ENCODE measurements at places on chromosomes 6 and 20. TPM values are rescaled to one million over a fixed set of nuclear protein-coding genes. Genes with fewer than 3 reads are reported as not detected.

L3MBTL1 gene
- 2.4 TPM for total RNA-seq

TCF19 gene
- 52.1 TPM for total RNA-seq

TAAR2 gene
- not detected for total RNA-seq

UBD gene
- total RNA-seq, result not detected

CPNE5 gene
- not detected for total RNA-seq

MAD2L1BP gene
- 37.7 TPM for total RNA-seq

TDRD6 gene
- not detected for total RNA-seq

PERP gene
- total RNA-seq, result 38.5 TPM

RANBP9 gene
- total RNA-seq, result 14.6 TPM

GSTA1 gene
- not detected for total RNA-seq

PPP1R16B gene
- total RNA-seq, result not detected

CLIC5 gene
- total RNA-seq, result not detected

RIPK1 gene
- 11.1 TPM for total RNA-seq

SS18L1 gene
- total RNA-seq, result 6.7 TPM

LBP gene
- not detected for total RNA-seq

DEFB113 gene
- not detected for total RNA-seq

THBD gene
- total RNA-seq, result 1.5 TPM

TLDC2 gene
- 0.34 TPM for total RNA-seq

DEFB128 gene
- not detected for total RNA-seq

GNL1 gene
- total RNA-seq, result 28.7 TPM

DCDC2 gene
- total RNA-seq, result not detected

ZNF343 gene
- total RNA-seq, result 5.0 TPM

BFSP1 gene
- total RNA-seq, result 2.7 TPM

NFATC2 gene
- 0.15 TPM for total RNA-seq

DSN1 gene
- total RNA-seq, result 37.2 TPM

ATXN1 gene
- total RNA-seq, result 8.2 TPM

TMEM74B gene
- total RNA-seq, result not detected

SLC13A3 gene
- total RNA-seq, result 6.1 TPM

WFDC12 gene
- total RNA-seq, result not detected

LRRC1 gene
- total RNA-seq, result 6.4 TPM

TP53RK gene
- total RNA-seq, result 20.4 TPM

FAM83C gene
- not detected for total RNA-seq

CLPSL2 gene
- not detected for total RNA-seq

SLC35D3 gene
- total RNA-seq, result not detected

GMEB2 gene
- 9.2 TPM for total RNA-seq

LIN28B gene
- total RNA-seq, result not detected

HNF4A gene
- not detected for total RNA-seq

GJA10 gene
- not detected for total RNA-seq

HLA-DOA gene
- total RNA-seq, result not detected

GSTA3 gene
- total RNA-seq, result not detected

HUS1B gene
- total RNA-seq, result 0.17 TPM

CDH4 gene
- 10.8 TPM for total RNA-seq

VNN1 gene
- total RNA-seq, result not detected

POU3F2 gene
- not detected for total RNA-seq

OR2H1 gene
- total RNA-seq, result not detected

DUSP15 gene
- total RNA-seq, result not detected

BMP2 gene
- total RNA-seq, result 2.2 TPM

PTCRA gene
- total RNA-seq, result not detected

DLGAP4 gene
- 19.5 TPM for total RNA-seq

CALHM5 gene
- 1.5 TPM for total RNA-seq

COMMD7 gene
- 31.4 TPM for total RNA-seq

GMNN gene
- total RNA-seq, result 49.7 TPM

SDCBP2 gene
- 0.74 TPM for total RNA-seq

CALHM6 gene
- 1.8 TPM for total RNA-seq

KHDC1L gene
- not detected for total RNA-seq

NMBR gene
- total RNA-seq, result 0.15 TPM

GRM1 gene
- not detected for total RNA-seq

Data from bronchus fibroblast of lung (primary cell).